RKO (cell line): ENCODE measurements at places on chromosomes 1 and 21.

DNA sequence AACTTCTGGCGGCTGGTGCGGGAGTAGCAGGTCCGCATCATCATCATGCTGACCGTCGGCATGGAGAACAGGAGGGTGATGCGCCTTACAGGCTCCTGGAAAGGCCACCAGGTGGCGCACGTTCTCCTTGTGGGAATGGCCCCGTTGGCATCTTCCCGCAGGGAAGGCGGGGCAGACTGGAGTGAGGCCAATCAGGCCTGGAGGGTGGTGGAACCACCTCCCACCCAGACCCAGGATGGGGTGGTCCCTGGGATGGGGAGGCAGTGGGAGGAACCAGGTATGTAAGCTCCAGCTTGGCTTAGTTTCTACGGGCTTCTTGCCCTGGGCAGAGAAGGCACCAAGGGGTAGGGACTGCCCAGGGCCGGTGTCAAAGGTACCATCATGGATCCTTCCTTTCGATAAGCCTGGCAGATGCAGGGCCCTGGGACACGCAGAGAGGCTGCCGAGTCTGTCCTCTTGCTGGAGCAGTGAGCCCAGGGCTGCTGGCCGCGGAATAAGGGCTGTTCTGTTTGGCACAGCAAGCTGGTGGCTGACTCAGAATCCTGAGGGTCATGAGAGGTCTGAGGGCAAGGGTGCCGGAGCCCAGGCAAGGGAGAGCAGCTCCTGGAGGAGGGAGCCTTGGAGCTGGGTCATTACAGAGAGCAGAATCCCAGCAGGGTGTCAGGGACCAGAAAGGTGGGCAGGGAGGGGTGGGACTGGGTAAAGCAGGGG, 8.7 kb upstream of the LGR6 start:
- peak; percentile 90 for DNase-seq

- DNase-seq: peak; percentile 70
These were observed 62.0 kb upstream of the RASAL2 start for GRCh38 chr1:178031856-178032320.

DNA sequence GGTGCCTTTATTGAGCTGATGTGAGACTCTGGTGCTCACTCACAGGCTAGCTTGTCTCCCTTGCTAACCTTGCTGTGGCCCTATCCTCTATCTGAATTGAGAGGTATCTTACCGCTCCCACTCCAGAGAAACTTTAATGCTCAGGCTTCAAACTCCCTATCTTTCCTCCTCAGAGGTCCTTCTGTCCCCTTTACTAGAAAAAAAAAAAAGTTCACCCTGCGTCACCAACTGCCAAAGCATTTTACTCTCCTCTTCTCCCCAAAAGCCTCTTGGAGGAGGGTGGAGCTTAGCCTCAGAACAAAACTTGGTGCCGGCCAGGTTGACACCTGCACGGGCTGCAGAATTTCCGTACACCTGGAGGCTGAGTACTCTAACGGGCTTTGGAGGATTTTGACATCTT, 55.1 kb downstream of the ATP2B4 start:
- no peak for DNase-seq

DNA sequence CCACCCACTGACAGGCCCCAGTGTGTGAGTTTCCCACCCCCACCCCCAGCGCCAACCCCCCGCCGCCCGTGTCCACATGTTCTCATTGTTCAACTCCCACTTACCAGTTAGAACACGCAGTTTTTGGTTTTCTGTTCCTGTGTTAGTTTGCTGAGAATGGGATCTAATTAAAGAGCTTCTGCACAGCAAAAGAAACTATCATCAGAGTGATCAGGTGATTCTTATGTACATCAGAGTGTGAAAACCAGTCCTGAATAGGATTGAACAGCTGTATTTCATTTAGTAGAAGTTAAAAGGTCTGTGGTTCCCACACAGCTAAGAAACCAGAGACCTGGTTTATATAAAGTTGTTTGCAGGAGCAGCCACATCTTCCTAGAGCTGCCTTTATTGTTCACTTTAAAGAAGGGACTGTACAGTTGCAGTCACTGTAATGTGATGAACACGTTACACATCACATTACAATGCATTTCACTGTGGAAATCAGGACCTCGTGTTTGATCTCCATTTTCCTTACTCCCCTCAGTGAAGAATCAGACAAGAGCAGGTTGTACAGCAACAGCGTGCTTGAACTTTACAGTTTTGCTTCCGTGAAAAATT, 1.2 kb downstream of the GBP6 start:
- no peak for DNase-seq

- no peak for DNase-seq
These were observed 4.4 kb upstream of the CAPN2 start for GRCh38 chr1:223708001-223708359.

- DNase-seq: no peak
These were observed 356.1 kb downstream of the LMO4 start for GRCh38 chr1:87684713-87685205.
